ENCODE measurements at places on chromosomes 3 and 15.

DNA sequence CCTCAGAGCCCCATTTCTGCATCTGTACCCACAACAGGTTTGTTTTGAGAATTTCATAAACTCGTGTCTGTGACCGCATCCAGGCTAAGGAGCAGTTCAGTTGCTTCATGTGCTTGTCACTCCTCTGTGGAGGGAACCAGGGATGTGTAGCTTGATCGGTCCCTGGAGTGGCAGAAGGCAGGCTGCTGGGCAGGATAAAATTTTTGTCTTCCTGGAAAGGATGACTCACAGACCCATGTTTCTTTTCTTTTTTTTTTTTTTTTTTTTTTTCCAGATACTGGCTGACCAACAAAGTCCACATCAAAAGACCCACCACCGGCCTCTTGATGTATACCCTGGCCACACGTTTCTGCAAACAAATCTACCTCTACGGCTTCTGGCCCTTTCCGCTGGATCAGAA is 70.1 kb downstream of the ST8SIA2 start:
- no peak for DNase-seq

- DNase-seq = no peak
Measured at GRCh38 chr15:94547711-94548110, 316.4 kb downstream of the MCTP2 start.

DNA sequence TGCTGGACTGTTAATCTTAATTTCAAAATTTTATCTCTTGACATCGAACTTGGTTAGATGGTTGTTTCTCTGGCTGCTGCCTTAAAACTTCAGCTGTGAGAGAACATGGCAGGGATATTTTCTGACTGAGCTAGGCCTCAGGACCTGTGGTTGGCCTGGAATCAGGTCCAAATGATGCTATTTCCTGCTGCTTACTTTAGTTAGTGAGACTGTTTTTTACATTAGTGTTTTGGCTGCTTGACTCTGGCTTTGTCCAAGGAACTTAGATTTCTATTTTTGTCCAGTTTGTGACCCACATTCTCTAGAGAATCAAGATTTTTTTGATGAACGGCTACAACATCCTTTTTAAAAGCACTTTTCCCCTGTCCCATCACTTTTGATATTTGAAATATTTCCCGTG is 497.9 kb upstream of the SGO1 start:
- no peak for DNase-seq

DNA sequence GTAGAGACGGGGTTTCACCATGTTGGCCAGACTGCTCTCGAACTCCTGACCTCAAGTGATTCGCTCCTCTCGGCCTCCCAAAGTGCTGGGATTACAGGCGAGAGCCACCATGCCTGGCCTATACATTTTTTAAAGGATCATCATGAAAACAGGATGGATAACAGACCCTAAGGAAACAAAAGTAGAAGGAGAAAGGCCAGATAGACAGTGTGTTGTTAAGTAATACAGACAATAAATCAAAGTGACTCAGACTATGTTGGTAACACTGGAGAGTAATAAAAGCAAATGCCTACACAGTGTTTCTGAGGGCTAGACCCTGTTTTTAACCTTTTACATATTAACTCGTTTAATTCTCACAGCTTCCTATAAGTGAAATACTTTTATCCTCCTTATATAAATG is 133.8 kb upstream of the MCTP2 start:
- DNase-seq = no peak

GRCh38 chr3:79247725-79248043 is 520.1 kb downstream of the ROBO1 start:
- no peak for DNase-seq

GRCh38 chr3:127735767-127736693 is 63.3 kb downstream of the ABTB1 start:
- DNase-seq = no peak

GRCh38 chr3:114584734-114585371 is 291.0 kb downstream of the TIGIT start:
- no peak for DNase-seq

- DNase-seq = no peak
Measured at GRCh38 chr3:161925749-161926360, 429.2 kb downstream of the OTOL1 start.

GRCh38 chr3:177553579-177553978 is 356.3 kb upstream of the TBL1XR1 start:
- no peak for DNase-seq

- DNase-seq = no peak
Measured at GRCh38 chr15:69060744-69061143, 46.2 kb downstream of the NOX5 start.

GRCh38 chr3:115961380-115961779 is 338.1 kb downstream of the GAP43 start:
- no peak for DNase-seq

DNA sequence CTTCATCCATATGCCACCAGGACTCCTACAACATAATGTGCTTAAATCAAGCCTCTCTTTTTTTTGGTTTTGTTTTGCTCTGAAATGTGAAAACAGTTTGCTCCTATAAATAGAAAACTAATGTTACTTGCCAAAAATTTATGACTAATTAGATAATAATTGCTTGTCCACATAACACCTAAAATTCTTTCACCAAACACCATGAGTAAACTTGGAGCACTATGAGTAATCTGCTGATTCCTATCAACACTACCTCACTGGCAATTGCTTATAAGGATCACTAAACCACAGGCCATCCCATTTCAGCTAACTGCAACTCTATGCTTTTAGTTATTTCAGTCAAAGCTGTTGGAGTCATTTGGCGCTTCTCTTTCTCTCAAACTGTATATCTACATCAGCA is 252.7 kb downstream of the EPHA3 start:
- DNase-seq = no peak

- DNase-seq = no peak
Measured at GRCh38 chr3:154115332-154115731, 5.9 kb upstream of the ARHGEF26 start.

GRCh38 chr15:82646250-82647044 is 716 bp downstream of the CPEB1 start:
- no peak for DNase-seq

GRCh38 chr15:55737373-55737772 is 5.6 kb downstream of the PRTG start:
- DNase-seq = no peak

DNA sequence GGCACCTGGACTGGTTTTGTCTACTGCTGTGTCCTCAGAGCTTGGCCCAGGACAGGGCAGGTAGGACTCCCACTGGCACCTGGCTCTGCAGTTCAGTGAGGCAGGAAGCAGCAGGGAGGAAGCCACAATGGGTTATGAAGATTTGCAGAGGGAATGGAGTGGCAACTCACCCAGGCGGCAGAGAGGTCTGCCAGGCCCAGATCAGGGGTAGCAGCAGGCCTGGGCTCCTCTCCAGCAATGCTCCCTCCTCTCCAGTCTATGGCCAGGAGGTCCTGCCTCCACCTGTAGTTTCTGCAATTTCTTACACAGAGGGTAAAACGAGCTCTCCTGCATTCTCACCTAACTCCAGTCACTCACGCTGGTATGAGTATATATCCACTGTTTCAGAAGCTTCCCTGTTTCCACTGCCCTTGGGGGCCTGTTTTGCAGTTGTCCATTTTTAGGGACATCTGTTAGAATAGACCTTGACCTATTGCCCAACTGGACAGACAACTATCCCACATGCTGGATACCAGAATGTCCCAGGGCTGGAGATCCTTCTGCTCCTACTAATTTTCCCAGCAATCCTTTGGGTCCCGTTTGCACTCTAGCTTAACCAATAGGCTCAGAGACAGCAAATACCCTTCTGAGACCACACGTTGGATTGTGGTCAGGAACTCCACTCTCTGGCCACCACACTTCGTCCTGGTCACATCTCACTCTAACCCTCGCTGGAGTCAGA is 35.2 kb downstream of the HMCES start:
- peak; percentile 29 for DNase-seq

DNA sequence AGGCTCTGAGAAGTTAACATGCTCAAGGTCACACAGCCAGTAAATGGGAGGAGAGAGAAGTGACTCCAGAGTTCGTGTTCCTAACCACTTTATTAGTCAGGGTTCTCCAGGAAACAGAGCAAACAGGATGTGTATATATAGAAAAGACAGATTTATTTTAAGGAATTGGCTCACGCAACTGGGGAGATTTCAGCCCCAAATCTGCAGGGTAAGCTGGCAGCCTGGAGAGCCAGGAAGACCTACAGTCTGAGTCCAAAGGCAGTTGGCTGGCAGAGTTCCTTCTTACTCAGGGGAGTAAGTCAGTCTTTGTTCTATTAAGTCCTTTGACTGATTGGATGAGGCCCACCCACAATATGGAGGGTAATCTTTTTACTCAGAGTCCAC is 118.2 kb upstream of the PROK2 start:
- no peak for DNase-seq

GRCh38 chr15:35929740-35930444 is 383.9 kb upstream of the DPH6 start:
- no peak for DNase-seq

GRCh38 chr15:62901087-62901486 is 141.5 kb upstream of the TPM1 start:
- no peak for DNase-seq

- DNase-seq = no peak
Measured at GRCh38 chr3:40780925-40781406, 256.2 kb downstream of the ZNF621 start.

All from activated CD4-positive, alpha-beta T cell treated with anti-CD3 and anti-CD28 coated beads, Interleukin-2, amount 10 ng/mL, durations not matched to agents 7 days and 5 days (primary cell).